ENCODE measurements at places on chromosomes 7 and 10.

DNA sequence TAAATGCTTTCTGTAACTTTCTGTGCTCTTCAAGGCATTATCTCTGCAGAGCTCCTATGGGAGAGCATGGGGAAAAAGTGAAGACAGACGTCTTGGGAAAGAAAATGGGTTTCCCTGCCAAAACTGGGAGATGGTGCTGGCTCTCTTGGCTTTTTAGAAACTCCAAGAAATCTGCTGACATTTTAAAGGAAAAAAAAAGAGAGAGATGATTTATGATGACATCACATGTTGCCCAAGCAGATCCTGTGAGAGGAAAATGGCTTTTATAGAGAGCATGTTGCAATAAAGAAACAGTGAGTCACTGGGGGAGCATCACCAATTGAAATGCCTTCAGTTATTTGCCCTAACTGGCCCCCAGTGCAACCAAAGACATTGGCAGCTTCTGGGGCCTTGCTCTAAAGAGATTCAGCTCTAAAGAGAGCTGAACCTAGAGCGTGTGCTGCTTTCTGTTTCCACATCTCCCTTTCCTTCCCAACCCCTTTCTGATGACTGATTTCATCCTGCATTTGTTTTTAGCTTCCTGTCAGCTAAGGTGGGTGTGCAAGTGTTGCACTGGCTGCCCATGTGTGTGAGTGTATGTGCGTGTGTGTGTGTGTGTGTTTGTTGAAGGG is 37.7 kb downstream of the LRMDA start:
- DNase-seq: no peak

DNA sequence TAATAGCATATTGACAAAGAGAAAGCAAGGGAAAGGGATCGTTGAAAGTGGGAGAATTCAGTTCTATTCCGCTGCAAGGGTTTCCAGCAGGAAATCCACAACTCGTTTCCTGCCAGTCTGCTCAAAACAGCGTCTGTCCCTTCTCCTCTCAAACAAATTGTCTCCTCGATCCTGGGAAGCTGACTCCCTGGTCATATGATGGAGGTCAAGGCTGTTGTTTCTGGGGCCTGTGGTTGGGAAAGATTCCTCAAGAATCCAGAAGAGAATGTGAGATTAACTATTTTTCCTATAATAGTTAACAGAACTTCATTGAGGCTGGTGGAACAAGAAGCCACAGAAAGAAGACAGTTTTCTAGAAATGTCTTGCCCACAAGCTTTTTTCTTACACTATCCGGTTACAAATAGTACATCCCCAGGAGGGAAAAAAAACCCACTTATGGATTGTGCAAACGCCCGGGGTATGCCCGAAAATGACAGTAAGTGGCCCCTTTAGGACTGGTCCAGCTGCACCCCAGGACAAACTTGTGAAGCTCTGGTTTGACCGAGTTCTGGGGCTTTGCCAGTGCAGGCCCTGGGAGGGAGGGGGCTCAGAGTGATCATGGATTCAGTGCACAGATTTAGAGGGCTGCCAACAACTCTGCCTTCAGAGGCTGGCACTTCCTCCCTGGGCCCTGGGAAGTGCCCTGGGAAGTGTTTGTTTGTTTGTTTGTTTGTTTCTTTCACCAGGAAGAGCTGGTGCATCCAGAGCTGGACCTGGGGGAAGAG is 49.4 kb upstream of the CTBP2 start:
- DNase-seq: no peak

- no peak for DNase-seq
Observed at GRCh38 chr10:127563718-127564553, 14.8 kb downstream of the NPS start.

GRCh38 chr7:19752020-19752419 is 21.4 kb downstream of the TMEM196 start:
- no peak for DNase-seq

DNA sequence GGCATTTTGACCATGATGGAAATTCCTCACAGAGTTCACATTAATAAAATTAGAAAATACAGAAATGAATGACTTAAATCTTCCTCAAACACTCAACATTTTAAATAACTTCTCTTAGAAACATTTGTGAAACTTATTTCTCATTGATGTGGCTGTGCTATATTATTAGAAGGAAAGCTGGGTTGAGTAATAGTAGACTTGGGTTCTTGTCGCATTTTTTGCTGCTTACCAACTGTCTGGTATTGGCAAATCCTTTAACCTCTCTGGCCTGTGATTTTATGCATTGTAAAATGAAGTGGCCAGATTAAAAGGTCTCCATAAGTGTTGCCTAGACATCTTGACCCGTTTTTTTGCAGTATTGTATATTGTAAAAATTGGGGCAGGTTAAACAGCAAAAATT is 66.5 kb downstream of the VPS50 start:
- DNase-seq: no peak

DNA sequence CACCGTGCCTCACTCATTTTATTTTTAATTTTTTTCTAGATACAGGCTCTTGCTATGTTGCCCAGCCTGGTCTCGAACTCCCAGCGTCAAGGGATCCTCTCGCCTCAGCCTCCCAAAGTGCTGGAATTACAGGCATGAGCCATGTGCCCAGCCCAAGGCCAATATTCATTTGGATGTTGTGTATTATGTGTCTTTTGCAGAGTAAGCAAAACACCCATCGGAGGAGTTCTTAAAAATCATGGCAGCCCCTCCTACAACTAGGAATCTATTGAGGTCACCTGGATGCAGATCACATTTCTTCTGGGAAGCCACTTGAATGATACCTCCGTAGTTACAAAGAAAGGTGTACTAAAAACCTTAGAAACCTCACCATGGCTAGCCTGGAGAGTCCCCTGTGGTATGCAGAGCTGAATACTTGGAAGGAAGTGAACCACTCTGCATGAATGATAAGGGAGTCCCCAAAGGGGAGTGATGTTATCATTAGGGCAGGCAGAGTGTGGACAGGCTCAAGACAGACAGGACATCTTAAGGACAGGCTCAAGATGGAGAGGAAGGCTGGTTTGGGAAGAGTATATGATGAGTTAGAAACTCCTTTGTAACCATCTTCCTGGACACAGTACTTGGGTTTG is 185.7 kb downstream of the TAX1BP1 start:
- DNase-seq: no peak

- no peak for DNase-seq
Observed at GRCh38 chr10:16909961-16910792, 93.0 kb upstream of the RSU1 start.

DNA sequence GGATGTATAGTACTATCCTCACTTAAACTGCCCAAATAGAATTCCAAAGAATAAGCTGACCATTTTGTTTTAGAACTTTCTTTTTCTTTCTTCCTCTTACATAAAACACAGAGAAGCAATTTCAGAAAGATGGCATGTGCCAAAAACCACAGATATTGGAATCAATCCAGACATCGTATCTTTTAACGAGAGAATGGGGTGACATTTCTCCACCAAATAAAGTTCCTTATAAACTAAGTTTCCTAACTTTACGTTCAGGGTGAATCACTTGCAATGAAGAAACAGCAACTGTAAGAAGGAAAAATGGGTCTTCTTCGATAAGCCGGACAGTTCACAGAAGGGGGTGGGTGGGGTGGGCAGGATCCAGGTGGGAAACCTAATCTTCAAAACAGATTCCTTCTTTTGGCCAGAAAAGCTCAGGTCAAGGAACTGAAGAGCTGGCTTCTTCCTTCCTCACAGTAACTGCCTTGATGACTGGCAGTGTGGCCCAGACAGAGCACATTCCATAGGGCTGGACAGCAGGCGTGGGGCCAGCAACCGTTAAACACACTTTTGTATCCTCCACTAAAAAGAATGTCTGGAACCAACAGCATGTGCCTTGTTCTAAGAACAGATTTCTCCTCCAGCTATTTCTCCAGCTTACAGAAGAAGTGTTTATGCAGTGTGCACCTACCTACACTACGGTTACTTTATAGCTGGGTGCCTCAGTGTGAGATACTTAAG is 31.5 kb downstream of the CREB3L2 start:
- no peak for DNase-seq

DNA sequence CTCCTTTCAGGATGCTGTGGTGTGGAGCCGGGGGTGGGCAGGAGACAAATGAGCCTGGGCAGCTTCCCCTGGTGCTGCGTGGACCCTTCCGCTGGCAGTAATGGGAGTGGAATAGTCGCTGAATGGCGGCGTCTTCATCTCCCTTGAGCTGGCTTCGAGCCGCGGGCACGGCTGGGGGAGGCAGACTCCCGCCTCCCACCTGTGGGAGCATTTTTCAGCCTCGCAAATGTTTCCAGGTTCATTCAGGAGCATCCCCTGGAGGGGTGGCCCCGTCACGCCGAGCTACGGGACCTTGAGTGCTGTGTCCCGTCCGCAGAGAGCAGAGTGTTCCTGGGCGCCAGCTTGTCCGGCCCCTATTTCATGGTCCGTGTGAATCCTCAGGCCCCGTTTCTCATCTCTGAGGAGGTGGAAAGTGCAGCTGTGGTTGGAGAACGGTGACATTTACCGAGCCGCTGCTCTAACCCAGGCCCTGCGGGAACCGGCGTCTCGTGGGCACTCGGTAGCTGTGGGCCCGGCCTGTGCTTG is 18.1 kb downstream of the FAM20C start:
- DNase-seq: no peak

- DNase-seq: no peak
Observed at GRCh38 chr7:45659496-45660139, 85.5 kb downstream of the ADCY1 start.

GRCh38 chr7:1940402-1940786 is 270.3 kb downstream of the ELFN1 start:
- DNase-seq: no peak

DNA sequence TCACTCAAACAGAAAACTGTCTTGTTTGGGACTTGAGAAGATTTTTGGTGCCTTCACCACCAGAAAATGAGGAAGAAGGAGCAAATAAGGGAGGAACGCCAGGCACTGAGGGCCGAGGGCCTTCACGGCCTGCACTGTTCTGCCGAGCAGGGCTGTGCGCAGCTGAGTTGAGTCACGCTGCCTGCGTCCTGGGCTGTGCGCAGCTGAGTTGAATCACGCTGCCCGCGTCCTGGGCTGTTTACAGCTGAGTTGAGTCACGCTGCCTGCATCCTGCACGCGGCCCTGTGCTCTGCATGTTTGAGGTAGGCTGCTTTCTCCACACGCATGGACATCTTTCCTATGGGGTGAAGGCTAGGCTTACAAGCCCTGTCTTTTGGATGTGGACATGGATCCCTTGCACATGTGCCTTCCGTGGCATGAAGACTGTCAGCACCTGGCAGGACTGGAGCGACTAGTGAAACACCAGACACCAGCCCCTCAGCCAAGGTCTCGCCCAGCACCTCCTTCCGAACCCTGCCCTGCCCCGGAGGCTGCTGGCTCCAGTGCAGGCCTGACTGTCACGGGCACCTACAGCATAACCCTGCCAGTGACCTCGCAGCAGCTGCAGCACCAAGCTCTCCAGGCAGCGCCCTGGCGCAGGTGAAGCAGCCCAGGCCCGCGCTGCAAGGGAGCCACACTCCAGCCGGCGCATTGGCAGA is 96.7 kb downstream of the HTR5A start:
- no peak for DNase-seq

DNA sequence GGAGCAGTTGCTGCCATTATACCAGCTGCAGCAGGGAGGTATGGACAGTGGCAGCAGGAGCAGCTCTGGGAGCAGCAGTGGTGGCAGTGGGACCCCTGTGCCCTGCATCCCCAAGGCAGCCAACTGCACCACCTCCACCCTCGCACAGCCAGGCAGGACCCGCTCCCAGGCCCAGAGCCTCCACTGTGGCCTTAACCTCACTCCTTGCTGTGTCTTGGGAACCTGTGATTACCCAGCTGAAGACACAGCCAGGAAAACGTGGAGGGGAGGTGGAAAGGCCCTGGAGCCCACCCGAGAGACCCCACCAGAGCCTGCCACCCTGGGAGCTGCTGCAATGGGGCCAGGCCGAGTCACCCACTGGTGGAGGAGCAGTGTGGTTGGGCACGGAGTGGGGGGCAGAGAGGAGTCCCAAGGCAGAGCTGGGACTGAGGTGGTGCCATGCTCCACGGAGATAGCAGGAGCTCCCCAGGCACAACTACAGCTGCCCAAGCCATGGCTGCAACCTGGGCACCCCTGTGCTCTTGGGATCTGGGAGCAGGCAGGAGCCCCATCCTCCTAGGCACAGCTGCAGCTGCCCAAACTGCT is 20.4 kb downstream of the LRRC72 start:
- no peak for DNase-seq

DNA sequence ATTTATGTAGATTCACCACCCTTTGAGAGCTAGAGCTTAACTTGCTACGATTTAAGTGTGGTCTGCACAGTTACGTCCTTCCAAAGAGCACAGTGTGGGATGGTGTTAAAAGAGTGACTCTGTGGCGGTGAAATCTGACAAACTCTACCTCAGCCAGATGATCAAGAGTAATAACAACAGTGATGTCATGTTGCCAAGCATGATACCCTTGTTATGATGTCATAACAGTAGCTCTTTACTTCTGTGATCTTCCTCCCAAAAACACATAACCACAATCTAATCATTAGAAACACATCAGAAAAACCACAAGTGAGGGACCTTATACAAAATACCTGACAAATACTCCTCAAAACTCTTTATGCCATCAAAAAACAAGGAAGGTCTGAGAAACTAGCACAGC is 649.3 kb downstream of the POM121L12 start:
- no peak for DNase-seq

DNA sequence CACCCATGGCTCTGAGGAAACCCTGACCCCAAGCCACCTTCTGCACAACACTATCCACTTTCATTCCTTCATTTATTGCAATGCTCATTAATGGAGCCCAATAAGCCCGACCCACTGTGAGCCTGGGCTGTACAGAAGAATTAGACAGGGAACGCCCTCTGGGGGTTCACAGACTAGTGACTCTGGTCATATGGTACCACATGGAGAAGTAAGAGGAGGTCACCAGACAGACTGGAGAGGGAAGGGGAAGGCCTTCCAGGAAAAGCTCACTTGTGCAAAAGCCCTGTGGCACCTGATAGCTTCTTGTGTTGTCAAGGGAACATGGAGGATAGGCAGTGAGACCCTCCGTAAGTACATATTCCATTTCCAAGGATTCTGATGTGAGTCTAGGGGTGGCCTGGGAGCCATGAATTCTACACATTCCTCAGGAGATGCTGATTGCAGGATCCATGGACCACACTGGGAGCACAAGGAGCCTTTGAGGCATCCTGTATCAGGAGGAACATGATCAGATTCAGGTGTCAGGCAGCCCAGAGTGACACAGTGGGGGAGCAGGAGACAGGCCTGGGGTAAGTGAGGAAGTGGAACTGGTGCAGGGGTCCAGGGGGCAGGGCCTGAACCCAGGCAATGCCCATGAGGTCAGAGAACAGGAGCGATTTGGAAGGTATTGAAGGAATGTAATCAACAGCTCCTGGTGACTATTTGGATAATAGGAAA is 19.9 kb downstream of the TMEM72 start:
- no peak for DNase-seq

DNA sequence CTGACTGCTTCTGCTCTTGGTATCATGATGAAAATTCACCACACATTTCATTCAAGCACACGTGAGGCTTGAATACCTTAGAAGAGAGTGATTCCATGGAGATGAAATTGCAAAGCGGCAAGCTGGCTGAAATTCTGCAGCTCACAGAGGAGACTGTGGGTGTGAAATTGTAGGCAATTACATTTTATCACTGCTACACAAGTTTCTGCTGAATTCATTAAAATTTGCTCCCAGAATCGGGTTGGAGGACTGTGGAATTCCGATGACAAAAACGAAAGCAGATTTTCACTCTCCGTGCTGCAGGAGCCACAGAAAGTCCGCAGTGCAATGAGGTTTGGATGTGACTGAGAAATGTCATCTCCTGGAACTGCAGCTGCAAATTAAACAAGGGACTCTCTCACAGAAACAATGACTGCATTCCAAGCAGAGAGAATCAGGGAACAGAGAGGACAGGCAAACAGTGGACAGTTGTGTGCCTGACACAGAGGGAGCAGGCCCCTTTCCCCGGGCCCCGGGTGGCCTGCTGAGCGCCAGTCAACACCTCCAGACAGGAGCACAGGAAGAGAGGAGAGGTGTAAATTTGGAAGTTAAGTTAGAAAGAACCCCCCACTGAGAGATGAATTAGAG is 109.1 kb downstream of the C10orf90 start:
- no peak for DNase-seq

Measured in NCI-H187 treated with DMSO at 0.1 percent for 48 hours (cell line).